ENCODE measurements at places on chromosomes 12 and 14.
A peak's percentile ranks its signal among the peaks of the same experiment; 100 is the strongest.

DNA sequence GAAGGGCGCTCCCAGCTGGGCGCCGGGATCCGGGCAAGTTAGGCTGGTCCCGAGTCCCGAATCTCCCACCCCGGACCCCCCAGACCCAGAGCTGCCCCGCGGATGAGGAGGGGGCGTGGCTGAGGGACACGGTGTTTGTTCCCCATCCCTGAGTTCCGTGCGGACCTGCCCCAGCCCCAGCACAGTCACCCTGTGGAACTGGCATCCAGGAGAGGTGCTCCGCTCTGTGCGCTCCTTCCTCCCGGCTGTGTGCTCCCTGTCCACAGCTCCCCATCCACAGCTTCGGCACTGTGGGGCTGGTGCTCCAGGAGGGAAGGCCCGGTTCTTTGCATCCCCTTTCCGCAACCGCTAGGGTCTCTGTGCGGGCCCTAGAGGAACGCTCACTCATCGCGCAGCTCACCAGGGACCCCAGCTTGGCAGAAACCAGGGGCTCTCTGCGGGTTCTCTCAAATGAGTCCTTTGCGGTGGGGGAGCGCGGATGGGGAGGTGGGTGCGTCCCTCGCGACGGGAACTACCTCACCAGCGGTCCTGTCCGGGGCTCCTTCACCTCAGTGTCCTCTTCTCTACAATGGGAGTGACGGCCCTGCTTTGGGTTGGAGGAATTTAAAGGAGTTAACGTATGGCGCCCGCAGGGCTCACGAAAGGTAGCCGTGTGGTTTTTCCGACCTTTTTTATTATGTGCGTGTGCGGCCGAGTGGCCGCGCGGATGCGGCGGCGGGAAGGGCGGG lies 845 bp downstream of the TMEM132C start:
- no peak for DNase-seq

- DNase-seq: no peak
Measured at GRCh38 chr14:105426416-105427130, 6.9 kb downstream of the MTA1 start.

GRCh38 chr12:4353785-4354208 lies 25.7 kb downstream of the FGF23 start:
- DNase-seq: peak; percentile 60

DNA sequence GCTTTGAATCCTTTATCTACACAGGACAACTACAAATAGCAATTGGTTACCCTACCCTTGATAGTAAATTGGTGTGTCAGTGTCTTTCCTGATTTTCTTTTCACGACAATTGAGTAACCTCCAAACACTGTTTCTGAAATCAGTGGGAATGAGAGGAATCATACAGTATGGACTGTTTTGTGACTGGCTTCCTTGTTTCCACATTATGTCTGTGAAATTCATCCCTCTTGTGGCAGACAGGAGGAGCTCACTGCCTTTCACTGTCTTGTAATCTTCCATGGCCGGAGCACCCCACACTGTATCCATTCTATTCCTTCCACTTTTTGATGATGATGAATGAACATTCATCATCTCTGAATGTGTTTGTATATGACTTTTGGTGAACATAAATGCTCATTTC lies 164.0 kb upstream of the PZP start:
- peak; percentile 60 for DNase-seq

- DNase-seq: peak; percentile 16
Measured at GRCh38 chr14:73612339-73613045, at the start of gene ACOT6. TSS of gene ACOT6 (plus strand) at chr14:73612517. CDS start at chr14:73612572, 55 bp downstream.

DNA sequence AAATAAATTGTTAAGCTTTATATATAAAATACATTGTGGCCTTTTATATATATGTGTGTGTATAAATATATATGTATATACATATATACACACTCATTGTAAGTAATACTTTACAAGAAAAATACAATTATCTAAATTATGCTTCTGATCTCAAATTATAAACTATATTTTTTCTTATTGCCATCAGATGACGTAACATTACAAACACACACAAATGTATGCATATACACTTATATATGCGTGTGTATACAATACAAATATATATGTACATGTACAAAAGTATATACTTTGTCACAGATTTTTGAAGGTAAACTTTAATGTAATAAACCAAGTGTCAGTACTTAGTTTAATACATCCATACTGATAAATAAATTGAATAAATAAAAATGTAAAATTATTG lies 278.9 kb upstream of the LMO3 start:
- no peak for DNase-seq

All from OCI-M1 (cell line).